CD4-positive, alpha-beta T cell treated with Interleukin-12 subunit alpha and Interleukin-12 subunit beta, for 1 hour (primary cell): ENCODE measurements at places on chromosomes 1 and 21.

DNA sequence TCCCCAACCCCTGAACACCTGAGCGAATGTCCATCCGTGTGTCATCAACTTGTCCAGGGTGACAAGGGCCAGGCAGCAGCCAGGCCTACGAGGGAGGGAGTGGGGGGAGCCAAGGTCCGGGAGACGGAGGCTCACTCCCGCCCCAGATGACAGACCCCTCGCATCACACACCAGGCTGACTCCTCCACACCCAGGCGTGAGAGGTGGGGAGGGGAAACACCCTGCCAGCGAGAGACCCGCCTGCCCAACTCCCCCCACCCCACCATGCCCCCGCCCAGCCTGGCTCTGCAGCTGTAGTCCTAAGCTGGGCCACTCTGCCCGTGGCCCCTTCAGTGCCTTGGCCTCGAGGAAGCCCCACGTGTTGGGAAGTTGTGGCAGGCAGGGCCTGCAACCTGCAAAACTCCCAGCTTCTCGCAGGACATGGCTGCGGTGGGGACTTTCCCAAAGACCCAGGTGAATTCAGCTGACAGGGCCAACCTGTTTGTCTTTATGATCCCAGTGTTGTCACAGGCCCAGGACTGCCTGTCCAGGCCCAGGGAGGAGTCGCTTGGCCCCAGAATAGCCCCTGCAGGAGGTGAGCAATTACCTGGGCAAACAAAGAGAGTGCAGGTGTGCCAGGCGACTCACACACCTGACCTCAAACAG lies 62.9 kb downstream of the RIPK4 start:
- DNase-seq: no peak

DNA sequence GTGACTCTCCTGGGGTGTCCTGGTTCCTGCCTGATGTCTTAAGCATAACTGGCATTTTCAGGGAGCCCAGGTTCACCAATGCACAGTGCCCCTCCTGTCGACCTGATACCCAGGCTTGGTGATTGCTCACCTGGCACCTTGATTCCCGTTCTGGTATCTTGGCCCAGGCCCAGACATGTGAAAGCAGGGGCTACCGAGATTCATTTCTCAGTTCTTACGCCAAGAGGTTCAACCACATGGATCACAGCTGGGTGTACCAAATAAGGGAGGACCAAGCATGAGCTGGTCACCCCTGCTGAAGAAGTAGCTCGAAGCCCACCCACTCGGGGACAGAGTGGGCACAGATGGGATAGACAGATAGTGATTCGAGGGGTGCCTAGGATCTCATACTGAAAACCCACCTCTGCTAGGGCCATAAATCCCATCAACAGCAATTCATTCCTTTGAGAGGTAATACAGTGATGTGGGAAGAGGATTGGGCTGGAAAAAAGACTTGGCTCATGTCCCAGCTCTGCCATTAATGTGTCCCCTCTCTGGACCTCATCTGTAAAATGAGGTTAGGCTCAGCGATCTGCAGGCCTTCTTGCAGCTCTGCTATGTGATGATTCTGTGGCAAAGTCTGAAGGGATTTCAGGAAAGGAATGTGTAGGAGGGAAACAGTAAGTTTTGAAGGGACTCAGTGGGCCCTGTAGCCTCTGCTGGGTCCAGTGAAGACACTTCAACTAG lies 2.7 kb downstream of the EPHX1 start:
- no peak for DNase-seq

DNA sequence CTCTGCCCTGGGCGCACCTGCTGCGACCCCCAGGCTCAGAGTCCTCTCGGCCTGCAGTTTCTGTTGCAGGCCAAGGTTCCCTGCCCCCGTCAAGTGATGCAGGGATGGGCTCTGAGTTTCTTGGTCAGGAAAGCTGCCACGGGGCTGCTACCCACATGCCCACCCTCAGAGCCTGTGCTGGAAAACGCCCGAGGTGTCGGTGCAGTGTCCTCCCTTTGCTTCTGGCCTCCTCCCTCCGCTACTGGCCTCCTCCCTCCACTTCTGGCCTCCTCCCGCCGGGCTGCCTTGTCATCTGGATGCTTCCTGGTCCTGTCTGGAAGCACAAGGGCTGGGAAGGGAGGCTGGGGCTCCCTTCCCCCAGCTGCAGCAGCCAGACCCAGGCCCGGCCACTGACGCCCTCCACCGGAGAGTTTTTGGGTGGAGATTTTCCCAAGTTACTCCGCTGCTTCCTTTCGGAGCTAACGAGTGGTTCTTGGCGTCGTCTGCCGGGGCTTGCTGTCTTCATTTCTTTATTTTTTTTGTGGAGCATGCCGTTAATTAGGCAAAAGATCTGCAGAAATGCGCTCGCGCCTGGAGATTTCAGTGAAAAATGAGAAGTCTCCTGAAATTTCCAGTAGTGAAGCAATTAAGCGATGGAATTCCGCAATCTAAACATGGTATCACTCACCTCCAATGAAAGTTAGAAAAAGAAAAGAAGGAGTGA lies 17.4 kb downstream of the PRDM16 start:
- DNase-seq: no peak

DNA sequence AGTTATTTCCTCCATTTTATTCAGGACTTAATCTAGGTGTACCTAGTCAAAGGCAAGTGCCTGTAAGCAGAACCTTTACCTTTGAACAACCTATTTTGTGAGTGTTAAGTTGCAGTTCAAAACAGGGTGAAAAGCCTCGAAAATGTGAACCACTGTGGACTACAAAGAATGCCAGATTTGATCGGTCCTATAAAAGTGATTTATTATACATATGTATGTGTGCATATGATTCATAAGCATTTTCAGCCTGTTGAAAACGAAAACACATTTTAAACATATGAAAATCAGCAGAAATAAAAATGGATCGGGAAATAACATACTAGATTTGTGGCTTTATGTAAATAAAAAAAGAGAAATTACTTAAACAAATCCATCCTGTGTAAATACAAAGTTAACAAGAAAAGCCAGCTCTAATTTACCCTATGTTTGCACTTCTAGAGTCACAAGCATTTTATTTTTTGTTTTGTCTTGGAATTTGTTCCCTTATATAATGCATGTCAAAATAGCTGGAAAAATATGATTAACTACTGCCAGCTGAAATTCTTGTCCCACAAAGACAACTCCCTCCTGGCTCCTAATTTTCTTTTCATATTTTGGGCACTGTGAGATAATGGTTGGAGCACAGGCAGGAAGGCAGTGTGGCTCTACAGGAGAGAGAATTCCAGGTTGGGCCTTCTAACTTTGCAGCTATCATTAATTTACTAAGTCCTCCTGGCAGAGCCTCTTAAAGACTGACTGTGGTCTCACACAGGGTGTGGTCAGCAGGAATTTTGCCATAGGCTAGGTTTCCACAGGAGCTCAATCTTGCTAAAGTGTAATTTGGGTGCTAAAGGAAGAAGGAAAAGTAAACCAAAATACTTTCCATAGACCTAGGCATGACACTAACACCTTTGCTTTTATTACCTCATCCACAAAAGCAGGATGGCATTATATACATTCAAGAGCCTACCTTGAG lies 70.2 kb upstream of the CDC42BPA start:
- DNase-seq: no peak

DNA sequence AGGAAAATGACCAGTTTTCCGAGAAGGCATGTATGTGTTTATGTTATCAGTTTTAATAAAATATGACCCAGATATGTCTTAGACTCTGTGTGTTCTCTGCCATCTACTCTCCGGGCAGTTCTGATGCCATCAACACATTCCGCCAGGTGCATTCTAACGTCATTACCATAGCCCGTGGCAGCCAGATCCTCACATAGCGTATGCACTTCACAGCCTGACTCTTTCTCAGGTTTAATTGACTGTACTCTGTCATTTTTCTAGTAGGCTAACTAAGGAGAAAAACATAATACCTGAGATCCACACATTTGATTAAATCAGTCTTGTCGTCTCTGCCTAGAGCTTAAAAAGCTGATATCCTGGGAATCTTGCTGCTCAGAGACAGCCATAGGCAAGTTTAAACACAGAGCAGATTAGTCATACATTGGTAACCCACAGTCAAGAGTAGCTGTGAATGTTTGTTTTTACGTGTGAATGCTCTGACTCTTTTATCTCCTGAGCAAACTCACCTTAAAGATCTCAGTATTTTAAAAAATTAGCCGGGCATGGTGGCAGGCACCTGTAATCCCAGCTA lies 175.9 kb downstream of the GREM2 start:
- no peak for DNase-seq

GRCh38 chr21:25776440-25776839 lies 41.7 kb downstream of the GABPA start:
- DNase-seq: no peak

- peak; percentile 62 for DNase-seq
Measured at GRCh38 chr1:45018599-45019230, 6.7 kb downstream of the UROD start.

GRCh38 chr1:89757532-89757931 lies 63.3 kb upstream of the LRRC8D start:
- DNase-seq: peak; percentile 48

DNA sequence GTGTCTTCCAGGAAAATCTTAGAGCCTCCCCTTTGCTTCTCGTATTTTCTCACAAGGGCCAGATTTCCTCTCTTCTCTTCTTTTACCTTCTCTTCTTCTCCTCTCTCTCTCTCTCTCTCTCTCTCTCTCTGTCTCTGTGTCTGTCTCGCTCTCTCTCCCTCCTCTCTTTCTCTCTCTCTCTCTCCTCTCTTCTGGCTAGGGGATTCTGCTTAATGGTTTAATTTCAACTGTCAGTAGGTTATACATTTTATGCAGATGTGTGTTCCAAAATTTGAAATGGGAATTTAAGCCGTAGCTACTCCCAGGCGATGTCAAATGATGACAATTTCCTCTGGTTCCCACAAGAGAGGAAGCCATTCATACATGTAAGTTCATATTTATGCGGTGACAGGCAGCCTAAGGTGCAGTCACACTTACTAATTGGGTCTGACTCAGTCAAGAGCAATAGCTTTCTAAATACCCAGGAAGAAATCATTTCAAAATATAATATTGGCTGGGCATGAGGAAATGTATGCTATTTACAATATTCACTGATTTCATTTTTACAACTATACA lies 1.4 kb downstream of the DSCAM start:
- DNase-seq: no peak

- no peak for DNase-seq
Measured at GRCh38 chr1:196466654-196467053, 141.6 kb downstream of the KCNT2 start.

- DNase-seq: no peak
Measured at GRCh38 chr1:210535761-210536160, 207.1 kb downstream of the HHAT start.

- no peak for DNase-seq
Measured at GRCh38 chr21:31107176-31107785, 69.0 kb upstream of the KRTAP19-8 start.

GRCh38 chr1:113812661-113813135 lies 422 bp upstream of the RSBN1 start:
- DNase-seq: peak; percentile 52

DNA sequence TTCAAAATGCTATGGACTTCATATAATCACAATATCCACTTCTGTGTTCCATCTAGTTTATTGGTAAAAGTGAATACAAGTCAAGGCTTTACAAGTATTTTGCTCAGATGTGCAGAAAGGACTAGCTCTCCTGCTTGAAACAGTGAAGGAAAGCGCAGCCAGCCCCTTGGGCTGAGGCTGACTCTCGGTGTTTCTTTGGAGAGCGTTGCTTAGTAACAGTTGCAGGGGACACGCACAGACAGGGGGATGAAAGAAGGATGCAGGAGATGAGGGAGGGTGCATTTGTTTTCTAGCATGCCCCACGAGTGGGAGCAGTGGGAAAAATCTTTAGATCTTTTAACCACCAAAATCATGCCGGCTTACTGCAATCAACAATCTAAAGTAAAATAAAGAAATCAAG lies 9.1 kb downstream of the PYCR2 start:
- DNase-seq: no peak

GRCh38 chr1:90273241-90273774 lies 278.4 kb downstream of the ZNF326 start:
- DNase-seq: no peak

GRCh38 chr1:151282883-151283725 lies 1.0 kb downstream of the ZNF687 start:
- peak; percentile 29 for DNase-seq

DNA sequence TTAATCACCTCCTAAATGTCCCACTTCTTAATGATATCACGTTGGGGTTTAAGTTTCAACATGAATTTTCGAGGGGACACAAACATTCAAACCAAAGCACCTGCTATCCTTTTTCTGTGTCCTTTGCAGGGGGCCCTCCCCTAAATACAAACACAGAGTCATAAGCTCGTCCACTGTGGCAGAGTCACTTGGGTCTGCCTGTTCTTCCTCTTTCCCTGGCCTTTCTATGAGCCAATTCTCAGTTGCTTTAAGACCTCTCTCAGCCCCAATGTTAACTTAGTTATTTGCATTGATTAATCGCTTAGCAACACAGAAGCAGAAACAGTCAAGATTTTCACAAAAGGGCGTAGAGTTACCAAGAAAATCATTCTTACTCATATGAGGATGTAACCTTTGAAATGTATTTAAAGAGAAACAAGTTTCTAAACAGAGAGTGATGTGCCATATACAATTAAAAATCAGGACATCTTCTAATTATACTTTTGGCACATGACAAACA lies 14.9 kb downstream of the APCS start:
- no peak for DNase-seq

DNA sequence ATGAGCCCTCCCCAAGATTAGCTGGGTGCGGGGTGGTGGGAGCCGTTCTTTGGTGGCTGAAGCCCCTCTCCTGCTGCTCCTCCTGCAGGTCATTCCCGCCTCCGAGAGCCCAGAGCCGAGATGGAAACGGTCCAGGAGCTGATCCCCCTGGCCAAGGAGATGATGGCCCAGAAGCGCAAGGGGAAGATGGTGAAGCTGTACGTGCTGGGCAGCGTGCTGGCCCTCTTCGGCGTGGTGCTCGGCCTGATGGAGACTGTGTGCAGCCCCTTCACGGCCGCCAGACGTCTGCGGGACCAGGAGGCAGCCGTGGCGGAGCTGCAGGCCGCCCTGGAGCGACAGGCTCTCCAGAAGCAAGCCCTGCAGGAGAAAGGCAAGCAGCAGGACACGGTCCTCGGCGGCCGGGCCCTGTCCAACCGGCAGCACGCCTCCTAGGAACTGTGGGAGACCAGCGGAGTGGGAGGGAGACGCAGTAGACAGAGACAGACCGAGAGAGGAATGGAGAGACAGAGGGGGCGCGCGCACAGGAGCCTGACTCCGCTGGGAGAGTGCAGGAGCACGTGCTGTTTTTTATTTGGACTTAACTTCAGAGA lies 448 bp downstream of the G0S2 start:
- DNase-seq: no peak

GRCh38 chr1:156153362-156153761 lies at the start of gene SEMA4A:
TSS of gene SEMA4A (plus strand) at chr1:156153585. CDS start at chr1:156154579, 994 bp downstream.
- DNase-seq: no peak

DNA sequence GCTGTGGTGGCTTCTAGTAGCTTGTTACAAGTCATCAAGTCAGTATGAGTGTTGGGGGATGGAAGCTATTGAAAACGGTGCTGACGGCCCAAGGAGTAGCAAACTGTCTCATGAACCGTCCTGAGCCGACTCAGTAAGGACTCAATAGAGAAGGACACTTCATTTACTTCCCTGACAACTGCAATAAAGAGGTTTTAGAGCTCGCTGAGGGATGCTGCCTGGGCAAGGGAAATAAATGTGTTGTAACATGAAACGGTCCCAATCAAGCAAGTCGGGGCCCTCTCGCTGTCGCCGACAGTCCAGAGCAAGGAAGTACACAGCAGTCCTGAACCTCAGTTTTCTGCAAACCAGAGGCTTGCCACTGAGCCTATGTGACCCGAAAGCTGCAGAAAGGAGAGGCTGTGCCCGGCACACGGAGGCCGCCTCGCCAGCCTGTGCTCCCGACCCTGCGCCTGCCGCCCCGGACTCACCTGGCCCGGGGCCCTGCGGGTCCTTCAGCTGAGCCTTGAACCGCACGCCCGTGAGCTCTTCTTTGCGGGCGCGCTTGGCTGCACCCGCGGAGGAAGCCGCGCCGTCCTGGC lies 423 bp downstream of the URB1 start:
- DNase-seq: no peak
